ENCODE measurements at places on chromosomes 5 and 9. TPM values are rescaled to one million over a fixed set of nuclear protein-coding genes. Genes with fewer than 3 reads are reported as not detected.

DNA sequence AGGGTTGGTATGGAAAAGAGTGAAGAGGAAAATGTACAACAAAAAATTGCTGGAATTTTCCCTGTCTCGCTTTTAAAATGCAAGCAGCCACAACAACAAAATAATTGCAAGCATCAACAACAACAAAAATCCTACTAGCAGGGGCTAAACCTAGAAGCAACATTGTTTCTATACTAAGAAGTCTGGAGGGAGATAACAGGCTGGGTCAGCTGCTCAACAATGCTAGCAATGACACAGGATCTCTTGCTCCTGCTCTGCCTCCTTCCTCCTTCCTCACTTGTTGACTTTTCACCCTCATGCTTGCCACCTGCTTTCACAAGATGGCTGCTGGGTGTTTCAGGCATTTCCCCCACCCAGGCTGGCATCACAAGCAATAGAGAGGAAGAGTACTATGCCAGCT lies 7.6 kb upstream of the AOPEP start:
- no peak for DNase-seq

DNA sequence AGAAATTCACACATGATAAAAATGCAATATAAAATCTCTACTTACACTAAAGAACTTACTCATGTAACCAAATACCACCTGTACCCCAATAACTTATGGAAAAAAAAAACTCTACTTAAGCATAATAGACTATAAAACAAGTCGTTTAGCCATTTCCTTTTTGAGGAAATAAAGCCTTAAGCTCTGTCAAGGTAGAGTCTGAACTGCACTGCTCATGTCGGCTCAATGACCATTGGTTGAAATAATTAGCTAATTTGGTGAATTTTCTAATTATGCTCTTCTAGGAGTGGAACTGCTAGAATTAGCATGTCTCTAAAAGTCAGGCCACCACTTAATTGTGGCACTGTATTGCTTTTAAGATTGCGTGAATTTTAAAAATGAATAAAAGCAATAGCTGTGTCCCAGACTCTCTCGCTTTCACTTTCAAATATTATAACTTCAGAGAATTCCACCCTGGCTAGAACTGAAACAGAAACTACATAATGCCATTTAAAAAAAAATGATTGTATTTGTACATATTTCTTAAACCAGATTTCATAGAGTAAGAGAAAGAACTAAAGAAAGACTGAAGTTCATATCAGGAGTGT lies 113.0 kb upstream of the PCA3 start:
- DNase-seq = no peak

- DNase-seq = no peak
Measured at GRCh38 chr9:18865542-18865941, 167.5 kb downstream of the SAXO1 start.

GRCh38 chr9:131589124-131589711 lies 43.9 kb downstream of the PRRT1B start:
- no peak for DNase-seq

GRCh38 chr5:122967625-122968024 lies 68.9 kb downstream of the PPIC start:
- no peak for DNase-seq

- DNase-seq = no peak
Measured at GRCh38 chr9:120985819-120986222, 59.2 kb upstream of the TRAF1 start.

GRCh38 chr9:29701559-29701958 lies 2128.3 kb upstream of the C9orf72 start:
- DNase-seq = no peak

GRCh38 chr5:55407059-55407684 lies 99.4 kb downstream of the MTREX start:
- no peak for DNase-seq

DNA sequence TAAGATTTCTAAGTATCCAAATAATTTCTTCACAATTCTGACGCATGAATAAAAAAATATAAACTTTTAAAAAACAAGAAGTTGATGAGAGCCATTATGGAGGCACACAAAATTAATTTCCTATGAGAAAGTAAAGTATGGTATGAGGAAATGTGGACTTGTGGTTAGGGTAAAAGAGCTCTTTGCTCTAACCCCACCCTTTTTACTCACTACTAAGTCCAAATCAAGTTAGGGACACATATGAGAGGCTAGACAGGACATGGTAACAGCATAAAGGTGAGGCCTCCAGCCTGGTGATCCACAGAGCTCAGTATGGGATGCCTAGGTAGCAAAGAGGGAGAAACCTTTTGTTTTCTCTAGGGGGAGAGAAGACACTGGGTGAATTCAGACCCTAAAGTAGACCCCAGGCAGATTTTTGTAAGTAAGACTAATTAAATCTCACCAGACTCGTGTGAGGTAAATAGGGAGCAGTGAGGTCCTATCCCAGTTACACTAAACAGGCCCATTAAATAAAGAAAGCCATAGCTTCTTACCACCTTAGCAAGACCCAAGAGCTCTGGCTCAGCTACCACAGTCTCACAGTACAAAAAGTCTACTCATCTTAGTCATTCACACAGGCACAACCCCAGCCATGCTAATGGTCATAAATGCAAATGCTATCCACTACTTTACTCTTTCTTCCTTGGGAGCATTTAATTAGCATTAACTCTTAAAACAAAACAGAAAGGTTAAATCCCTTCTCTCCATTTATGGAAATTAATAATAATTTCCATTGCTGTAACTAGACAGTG lies 42.6 kb downstream of the MLLT3 start:
- DNase-seq = no peak

GRCh38 chr9:295576-295975 lies 80.9 kb downstream of the DOCK8 start:
- DNase-seq = no peak

GRCh38 chr9:107710546-107710945 lies 221.0 kb upstream of the KLF4 start:
- no peak for DNase-seq

GRCh38 chr5:154087260-154087659 lies 48.5 kb downstream of the MFAP3 start:
- no peak for DNase-seq

- no peak for DNase-seq
Measured at GRCh38 chr9:93572221-93572620, 4.2 kb upstream of the PHF2 start.

- DNase-seq = no peak
Measured at GRCh38 chr9:136238342-136238732, 7.3 kb downstream of the QSOX2 start.

- no peak for DNase-seq
Measured at GRCh38 chr5:65305913-65306312, 175.8 kb downstream of the ADAMTS6 start.

GRCh38 chr9:25548847-25549246 lies 129.4 kb downstream of the TUSC1 start:
- DNase-seq = no peak

DNA sequence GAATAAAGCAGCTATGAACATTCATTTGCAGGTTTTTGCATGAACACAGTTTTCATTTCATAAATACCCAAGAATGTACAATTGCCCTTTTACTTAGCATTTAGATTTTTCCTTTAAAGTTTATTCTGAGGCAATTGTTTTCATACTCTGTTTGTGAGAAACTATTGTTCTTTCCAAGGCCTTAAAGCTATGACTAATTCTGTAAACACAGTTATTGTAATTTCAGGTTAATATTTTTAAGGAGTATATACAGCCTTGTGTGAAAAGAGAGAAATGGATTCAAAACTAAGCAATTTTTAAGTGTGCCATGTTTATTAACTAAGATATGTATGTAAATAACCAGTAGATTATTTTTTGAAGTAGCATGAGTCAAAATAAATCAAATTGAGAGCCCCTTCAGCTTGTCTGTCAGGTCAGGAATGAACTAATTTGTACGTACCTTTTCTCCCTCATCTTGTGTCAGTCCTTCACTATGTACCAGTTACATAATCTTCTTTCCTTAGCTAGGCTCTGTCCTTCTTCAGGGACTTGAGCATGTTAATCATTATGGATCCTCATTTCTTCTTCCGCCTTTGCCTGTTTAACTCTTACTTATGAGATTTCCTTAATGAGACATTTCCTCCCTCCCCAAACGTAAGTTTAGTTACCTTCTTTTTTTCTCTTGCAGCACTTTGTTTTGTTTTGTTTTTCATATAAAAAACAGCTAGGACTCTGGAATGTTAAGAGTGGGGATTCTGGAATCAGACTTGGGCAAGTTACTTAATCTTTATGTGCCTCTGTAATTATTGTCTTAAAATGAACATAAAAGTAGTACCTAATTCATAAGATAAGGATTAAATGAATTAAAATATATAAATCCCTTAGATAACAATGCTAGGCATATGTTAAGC lies 63.6 kb downstream of the NIPBL start:
- DNase-seq = no peak

- no peak for DNase-seq
Measured at GRCh38 chr9:135345775-135346433, 133.7 kb upstream of the PPP1R26 start.

DNA sequence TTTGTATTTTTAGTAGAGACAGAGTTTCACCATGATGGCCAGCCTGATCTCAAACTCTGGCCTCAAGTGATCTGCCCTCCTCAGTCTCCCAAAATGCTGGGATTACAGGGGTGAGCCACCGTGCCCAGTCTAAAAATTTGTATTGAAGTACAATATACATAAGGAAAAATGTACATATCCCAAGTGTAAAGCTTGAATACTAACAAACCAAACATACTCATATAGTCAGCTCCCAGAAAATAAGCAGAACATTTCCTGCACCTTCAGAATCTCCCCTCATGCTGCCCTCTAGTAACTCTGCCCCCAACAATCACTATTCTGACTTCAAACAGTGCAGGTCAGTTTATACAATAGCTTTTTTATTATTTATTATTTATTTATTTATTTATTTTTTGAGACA lies 1.6 kb upstream of the NOL6 start:
- no peak for DNase-seq

DNA sequence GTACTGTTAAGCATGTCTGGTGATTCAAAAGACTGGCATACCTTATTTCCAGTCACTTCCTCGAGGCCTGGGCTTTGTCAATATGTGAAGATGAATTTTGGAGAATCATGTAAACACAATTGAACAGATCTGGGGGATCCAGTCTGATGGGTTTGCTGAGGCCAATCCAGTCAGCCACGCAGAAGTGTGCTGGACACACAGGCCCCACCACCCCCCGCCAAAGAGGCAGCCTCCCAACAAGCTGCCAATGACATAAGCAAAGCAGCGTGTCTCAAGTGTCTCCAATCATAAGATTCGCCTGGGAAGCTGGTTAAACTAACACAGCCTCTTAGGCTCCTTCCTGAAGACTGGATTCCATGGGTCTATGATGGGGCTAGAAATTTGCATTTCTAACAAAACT lies 192.9 kb upstream of the KLF9 start:
- DNase-seq = no peak

DNA sequence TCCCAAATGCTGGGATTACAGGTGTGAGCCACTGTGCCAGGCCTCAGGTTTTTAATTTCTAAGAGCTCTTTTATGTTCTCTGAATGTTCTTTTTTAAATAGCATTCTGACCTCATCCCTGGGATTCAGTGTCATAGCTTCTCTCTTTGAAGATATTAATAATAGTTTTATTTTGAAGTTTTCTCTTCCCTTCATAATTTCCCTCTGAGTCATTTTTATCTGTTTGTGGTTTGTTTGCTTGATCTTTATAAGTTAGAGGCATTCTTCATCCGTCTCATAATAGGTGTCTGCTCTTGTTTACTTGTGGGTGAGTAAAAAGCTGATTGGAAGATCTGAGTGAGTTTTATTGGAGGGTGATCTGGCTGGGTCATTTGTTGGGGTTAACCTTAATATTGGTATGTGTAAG lies 12.5 kb upstream of the MAMDC2 start:
- DNase-seq = no peak

GRCh38 chr5:150121448-150122157 lies 34.0 kb downstream of the PDGFRB start:
- no peak for DNase-seq

DNA sequence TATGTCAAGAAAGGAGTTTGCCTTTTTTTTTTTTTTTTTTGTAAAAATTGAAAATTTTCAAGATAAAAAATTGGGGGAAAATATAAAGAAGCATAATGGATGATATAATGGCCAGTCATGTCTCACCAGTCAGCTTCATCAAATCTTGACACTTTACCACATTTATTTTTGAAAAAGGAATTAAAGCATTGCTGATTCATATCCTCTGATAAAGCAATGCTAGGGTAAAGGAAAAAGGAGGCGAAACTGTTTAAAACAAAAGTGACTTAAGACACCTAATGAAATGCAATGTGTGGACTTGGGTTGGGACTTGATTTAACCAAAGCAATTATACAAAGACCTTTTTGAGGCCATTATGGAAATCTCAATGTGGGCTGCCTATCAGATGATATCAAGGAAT lies 208.5 kb downstream of the ARHGAP26 start:
- no peak for DNase-seq

GRCh38 chr5:128984480-128984879 lies 19.2 kb downstream of the SLC27A6 start:
- no peak for DNase-seq

DNA sequence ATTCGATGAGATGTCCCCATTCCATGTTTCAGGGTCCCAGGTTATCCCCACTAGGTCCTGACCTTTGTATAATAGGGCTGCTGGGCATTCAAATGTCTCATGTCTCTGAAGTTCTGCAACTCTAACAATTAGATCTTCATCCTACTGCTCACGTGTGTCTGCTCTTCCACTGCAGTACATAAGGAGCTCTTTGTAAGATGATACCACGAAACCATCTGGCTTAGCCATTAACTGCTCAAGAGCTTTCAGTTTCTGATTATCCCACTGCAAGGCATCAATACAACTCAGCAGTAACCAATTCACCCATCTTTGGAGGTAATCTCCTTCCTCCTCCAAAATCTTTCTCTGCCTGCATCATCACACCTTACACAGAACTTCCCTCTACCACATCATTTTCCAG lies 49.9 kb upstream of the PPP2CA start:
- no peak for DNase-seq

DNA sequence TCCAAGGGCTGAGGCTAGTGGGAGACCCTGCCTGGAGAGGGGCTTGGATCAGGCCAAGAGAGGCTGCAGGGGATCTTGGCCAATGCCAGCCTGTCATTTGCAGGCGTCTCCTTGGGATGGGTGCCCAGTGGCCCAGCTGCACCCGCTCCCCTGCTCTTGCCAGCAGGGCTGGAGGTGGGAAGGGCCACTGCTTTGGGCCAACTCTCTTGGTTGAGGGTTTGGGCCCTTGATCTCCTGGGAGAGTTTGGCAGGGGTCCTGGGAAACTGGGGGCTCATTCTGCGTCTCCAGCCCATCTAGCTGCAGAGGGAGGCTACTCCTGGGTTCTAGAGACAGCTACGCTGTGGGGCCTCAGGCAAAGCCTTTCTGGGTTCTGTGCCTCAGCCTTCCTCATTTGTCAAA lies 10.5 kb downstream of the PSD2 start:
- DNase-seq = no peak

- no peak for DNase-seq
Measured at GRCh38 chr5:159071382-159071781, 28.3 kb downstream of the EBF1 start.

SMIM27 gene
- total RNA-seq = 30.4 TPM

SLC45A2 gene
- 0.40 TPM for total RNA-seq

PHYHD1 gene
- total RNA-seq = 1.6 TPM

HACD4 gene
- total RNA-seq = 16.6 TPM
